Aorta (tissue), 5 donors: ENCODE measurements at places on chromosomes 16 and 17.

- DNase-seq, result no peak
Measured at GRCh38 chr16:85227084-85227945, 115.0 kb upstream of the CIBAR2 start.

- no peak for DNase-seq
Measured at GRCh38 chr17:55219934-55220333, 44.8 kb upstream of the HLF start.

GRCh38 chr17:74514632-74515334, 16.5 kb downstream of the CD300LB start:
- DNase-seq, result no peak

- peak; percentile 79 for DNase-seq
Measured at GRCh38 chr17:77315551-77316190, 174.9 kb downstream of the SEC14L1 start.

- no peak for DNase-seq
Measured at GRCh38 chr17:82949361-82949760, 109.5 kb upstream of the ZNF750 start.

DNA sequence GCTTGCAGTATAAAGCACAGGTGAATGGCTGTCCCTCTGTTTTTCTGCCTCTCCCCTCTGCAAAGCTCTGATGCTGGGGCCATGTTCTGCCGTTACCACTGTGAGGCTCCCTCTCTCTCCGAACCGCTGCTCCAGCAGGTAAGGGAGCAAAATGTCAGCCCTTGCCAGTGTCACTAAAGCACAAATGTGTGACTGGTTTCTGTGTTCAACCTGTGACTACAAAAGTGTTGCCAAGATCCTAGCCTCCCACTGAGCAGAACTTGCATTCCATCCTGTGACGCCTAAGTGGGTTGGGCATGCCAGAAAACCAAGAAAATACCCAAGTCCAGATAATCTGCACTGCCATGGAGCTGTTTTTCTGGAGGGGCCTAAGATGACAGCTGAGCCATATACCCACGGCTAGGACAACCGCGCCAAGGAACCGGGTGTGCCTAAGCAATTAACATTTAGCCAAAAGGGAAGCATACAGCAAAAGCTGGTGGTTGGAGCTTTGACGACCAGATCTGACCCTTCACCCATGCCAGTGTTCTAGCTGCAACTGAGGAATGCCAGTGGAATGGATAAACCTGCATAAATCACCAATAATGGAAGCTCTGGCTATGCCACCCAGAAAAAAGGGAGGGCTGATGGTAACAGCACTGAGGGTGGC, 35.0 kb downstream of the PSME3IP1 start:
- DNase-seq, result no peak
